Heart right ventricle (tissue), 16 donors: ENCODE measurements at places on chromosomes 5 and 9.
A peak's percentile ranks its signal among the peaks of the same experiment; 100 is the strongest.

DNA sequence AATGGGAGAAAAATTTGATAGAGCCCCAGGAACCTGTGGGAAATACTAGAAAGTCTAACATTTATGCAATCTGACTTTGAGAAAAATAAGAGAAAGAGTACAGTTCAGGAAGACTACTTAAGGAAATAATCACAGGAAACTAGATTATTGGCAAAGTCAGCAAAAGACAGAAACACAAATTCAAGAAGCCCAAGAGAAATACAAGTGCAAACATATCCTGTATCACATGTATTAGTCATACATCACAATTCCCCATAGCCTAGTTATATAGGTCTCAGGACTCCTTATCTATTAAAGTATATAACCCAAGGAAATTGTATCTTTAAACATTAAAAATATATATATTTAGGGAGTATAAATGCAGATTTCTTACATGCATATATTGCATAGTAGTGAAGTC is 100.8 kb downstream of the HOMER1 start:
- no peak overlapping the region for H3K4me3 ChIP-seq
- H3K27me3 ChIP-seq: no peaks in the 10 kb centered on the region
- no peaks in the 10 kb centered on the region for H3K4me1 ChIP-seq
- DNase-seq: no peak
- no peak overlapping the region for H3K27ac ChIP-seq
- no peaks in the 10 kb centered on the region for H3K36me3 ChIP-seq

DNA sequence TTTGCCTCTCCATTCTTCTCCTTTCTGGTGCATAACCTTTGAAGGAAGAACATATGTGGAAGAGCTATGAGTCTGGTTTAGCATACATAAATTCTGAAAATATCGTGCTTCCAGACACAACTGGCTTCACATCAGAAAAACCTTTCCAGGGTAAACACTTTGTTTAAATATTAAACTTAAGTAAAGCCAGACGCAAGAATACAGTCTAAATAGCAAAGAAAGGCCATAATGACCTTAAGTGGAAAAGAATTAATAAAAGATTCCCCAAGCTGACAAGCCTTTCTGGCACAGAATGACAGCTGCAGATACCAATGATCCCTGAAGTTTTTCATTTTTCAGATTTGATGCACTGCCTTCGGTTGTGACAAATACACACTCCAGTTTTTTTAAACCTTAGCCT is 13.5 kb upstream of the TSSK1B start:
- no peak overlapping the region for H3K4me3 ChIP-seq
- H3K4me1 ChIP-seq: no peaks in the 10 kb centered on the region

GRCh38 chr5:122401976-122402725 is 90.1 kb downstream of the SNCAIP start:
- no peak overlapping the region for H3K27ac ChIP-seq
- no peaks in the 10 kb centered on the region for H3K27me3 ChIP-seq
- DNase-seq: no peak
- H3K4me3 ChIP-seq: no peak overlapping the region
- H3K36me3 ChIP-seq: no peaks in the 10 kb centered on the region

DNA sequence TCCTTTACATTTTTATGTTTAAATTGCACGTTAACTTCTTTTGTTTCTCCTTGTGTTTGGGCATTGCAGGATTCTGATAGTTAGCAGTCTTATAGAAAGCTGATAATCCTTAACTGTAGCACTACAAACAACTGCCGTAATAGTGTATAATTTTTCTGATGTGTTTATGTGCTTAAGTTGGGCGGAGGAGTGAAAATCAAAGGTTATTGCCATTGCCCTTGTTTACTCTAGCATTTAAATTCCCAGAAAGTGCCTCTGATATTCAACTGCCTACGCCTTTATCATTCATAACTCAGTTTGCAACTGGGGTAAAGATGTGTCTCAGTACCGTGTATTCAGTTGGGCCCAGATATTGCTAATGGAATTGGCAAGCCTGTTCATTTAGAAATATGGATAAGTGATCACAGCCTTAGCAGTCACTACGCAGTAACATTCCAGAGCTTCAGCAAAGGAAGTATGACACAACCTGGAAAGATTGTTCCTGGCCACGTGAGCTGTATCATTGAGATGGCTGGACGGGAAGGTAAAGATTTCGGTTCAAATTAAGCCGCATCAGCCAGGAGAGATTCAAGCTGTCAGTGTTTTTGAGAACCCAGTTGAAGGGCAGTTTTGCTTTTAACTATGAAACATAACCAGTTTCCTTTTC is 28.1 kb upstream of the LRRTM2 start:
- H3K36me3 ChIP-seq: peaks cover 16% of the 10 kb centered on the region
- H3K27me3 ChIP-seq: no peaks in the 10 kb centered on the region
- peak overlapping the region; percentile 1 for H3K27ac ChIP-seq
- peaks cover 14% of the 10 kb centered on the region for H3K4me1 ChIP-seq
- peak; percentile 28 for DNase-seq

DNA sequence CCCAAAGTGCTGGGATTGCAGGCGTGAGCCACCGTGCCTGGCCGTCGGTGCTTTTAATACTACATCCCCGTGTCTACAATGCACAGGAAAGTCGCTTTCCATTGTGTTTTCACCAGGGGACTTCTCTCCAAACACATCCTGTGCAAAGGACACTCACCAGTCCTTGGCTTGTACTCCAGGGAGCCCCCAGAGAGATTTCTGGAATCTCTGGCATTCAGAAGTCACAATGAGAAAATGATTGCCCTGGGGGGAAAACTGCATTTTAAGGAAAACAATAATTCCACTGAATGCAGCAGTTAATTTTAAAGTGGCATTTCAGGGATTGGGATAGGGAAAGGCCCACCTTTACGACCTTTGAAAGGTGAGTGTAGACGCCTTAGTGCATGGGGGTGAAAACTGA is 112.0 kb downstream of the ADAMTS16 start:
- H3K4me3 ChIP-seq: no peak overlapping the region
- no peaks in the 10 kb centered on the region for H3K36me3 ChIP-seq
- no peak overlapping the region for H3K27ac ChIP-seq
- DNase-seq: no peak
- H3K27me3 ChIP-seq: no peaks in the 10 kb centered on the region

GRCh38 chr9:114774524-114774923 is 31.3 kb downstream of the TNFSF15 start:
- no peak overlapping the region for H3K4me3 ChIP-seq
- H3K27me3 ChIP-seq: peaks cover 16% of the 10 kb centered on the region
- no peak overlapping the region for H3K27ac ChIP-seq
- H3K4me1 ChIP-seq: no peaks in the 10 kb centered on the region
- H3K36me3 ChIP-seq: no peaks in the 10 kb centered on the region

DNA sequence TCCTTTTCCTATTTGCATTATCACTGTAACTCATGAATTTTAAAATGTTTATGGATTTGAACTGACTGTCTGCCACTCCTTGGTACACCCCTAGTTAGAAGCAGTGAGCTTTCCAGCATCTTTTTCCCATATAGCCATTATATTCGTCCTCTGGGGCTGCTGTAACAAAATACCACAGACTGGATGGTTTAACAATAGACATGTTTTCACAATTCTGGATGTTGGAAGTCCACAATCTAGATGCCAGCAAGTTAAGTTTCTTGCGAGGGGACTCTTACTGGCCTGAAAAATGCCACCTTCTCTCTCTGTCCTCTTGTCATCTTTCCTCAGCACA is 530.0 kb downstream of the SEMA5A start:
- no peaks in the 10 kb centered on the region for H3K27me3 ChIP-seq
- no peak overlapping the region for H3K4me3 ChIP-seq
- no peaks in the 10 kb centered on the region for H3K36me3 ChIP-seq
- no peaks in the 10 kb centered on the region for H3K4me1 ChIP-seq
- no peak for DNase-seq
- H3K27ac ChIP-seq: no peak overlapping the region

GRCh38 chr9:129270205-129270604 is 92.1 kb upstream of the IER5L start:
- no peaks in the 10 kb centered on the region for H3K36me3 ChIP-seq
- no peak overlapping the region for H3K4me3 ChIP-seq
- no peak for DNase-seq
- no peaks in the 10 kb centered on the region for H3K27me3 ChIP-seq

DNA sequence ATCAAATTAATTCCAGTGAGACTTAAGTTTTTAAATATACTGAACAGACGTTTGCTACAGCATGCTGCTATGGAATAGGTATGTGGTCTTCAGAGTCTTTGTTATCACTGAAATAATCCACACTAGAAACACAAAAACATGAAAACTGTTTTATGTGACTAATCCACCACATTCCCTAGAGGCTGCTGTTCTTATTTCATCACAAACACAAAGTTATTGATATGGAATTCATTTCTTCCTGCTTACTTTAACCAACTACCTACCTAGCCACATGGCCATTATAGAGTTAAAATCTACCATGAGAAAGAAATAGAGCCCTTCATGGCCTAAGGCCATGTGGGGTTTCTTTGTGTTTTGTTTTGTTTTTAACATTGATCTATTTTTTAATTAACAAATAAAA is 232.3 kb upstream of the PTGER4 start:
- no peak overlapping the region for H3K27ac ChIP-seq
- H3K36me3 ChIP-seq: no peaks in the 10 kb centered on the region
- no peaks in the 10 kb centered on the region for H3K27me3 ChIP-seq
- H3K4me3 ChIP-seq: no peak overlapping the region
- no peaks in the 10 kb centered on the region for H3K4me1 ChIP-seq

GRCh38 chr9:126612326-126612812 is 1.4 kb upstream of the LMX1B start:
- H3K27me3 ChIP-seq: peaks cover 48% of the 10 kb centered on the region
- H3K4me1 ChIP-seq: peaks cover 31% of the 10 kb centered on the region
- no peak for DNase-seq
- H3K36me3 ChIP-seq: no peaks in the 10 kb centered on the region
